ENCODE measurements at places on chromosomes 1 and 21.

- peak; percentile 25 for DNase-seq
These were observed 38.8 kb upstream of the HAO2 start for GRCh38 chr1:119329541-119330461.

DNA sequence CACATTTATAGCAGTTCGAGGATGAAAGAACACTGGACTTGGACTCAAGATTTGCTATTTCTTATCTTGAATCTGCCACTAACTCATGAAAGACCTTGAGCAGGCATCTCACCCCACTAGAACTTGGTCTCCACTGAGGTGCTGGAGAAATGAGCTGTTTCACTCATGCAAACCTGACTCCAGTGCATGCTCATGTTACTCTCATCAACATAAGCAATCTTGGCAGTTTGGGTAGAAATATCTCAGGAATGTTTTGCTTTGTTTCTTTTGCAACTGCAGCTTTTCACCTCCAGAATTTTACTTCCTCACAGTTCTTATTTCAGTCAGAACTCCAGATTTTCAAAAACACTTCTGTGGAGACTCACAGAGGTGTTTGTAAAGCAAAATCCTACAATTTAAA, 46.2 kb upstream of the DAB1 start:
- DNase-seq = peak; percentile 62

DNA sequence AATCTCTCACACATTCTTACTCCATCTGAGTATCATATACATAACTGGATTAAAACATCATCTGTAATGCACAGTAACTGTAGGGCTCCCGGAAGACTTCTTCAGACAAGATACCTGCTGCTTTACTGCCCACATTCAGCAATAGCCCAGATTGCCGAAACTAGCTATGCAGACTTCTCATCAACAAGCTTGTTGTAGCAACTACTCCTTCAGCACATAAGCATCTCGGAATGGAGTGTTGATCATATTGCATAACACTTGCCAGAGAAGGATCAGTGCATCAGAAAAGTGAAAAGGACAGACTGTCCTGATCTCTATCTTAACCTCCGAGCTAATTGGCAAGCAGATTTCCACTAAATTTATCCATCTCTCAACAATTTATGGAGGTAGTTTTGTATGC, 354.6 kb upstream of the C1orf87 start:
- no peak for DNase-seq

DNA sequence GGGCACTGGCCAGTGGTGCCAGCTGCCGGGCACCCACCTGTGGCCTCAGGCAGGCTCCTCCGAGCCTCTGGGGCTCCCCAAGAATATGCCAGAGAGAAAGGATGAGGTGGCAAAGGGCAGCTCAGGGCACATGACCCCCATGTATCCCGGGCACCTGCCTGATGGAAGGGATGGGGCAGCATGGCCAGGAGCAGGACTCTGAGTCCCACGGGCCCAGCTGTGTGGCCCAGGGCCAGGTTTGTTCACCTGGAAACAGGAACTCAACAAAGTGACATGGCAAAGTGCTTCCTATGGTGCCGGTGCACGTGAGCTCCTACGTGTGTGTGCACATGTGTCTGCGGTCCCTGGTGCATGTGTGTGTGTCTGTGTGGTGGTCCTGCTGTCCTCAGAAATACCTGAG, 9.5 kb upstream of the GPR153 start:
- no peak for DNase-seq

DNA sequence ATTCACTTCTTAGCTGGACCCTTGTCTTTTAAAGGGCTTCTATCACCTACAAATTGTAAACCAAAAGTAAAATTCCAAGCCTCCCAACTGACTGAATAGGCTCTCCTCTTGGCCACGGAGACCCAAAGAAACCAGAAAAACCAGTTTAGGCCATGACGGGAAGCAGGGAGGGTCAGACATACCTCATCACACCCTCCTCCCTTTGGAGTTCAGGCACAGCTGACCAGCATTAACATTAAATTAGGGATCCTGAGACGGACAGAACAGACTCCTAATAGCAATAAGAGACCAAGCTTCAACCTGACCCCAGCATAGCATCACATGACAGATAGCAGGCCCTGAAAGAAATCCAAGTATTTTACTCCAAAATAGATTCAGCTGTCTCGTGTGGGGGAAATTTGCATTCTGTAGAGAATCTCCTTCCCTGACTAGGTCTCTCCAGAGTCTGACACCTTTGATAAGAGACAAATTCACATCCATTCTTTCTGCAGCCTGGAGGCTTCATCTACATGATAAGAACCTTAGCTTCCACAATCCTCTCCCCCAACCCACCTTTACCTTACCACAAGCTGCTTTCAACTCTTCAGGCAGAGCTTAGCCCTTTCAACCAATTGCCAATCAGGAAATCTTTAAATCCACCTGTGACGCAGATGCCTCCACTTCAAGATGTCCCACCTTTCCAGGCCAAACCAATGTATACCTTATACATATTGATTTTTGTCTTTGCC, 177.1 kb upstream of the RAB4A start:
- DNase-seq = no peak

- no peak for DNase-seq
These were observed 18.4 kb upstream of the CASQ1 start for GRCh38 chr1:160171980-160172379.

GRCh38 chr1:222416001-222416791, 131.7 kb downstream of the HHIPL2 start:
- DNase-seq = peak; percentile 3

- DNase-seq = no peak
These were observed 235.2 kb downstream of the FGGY start for GRCh38 chr1:59532102-59532501.

DNA sequence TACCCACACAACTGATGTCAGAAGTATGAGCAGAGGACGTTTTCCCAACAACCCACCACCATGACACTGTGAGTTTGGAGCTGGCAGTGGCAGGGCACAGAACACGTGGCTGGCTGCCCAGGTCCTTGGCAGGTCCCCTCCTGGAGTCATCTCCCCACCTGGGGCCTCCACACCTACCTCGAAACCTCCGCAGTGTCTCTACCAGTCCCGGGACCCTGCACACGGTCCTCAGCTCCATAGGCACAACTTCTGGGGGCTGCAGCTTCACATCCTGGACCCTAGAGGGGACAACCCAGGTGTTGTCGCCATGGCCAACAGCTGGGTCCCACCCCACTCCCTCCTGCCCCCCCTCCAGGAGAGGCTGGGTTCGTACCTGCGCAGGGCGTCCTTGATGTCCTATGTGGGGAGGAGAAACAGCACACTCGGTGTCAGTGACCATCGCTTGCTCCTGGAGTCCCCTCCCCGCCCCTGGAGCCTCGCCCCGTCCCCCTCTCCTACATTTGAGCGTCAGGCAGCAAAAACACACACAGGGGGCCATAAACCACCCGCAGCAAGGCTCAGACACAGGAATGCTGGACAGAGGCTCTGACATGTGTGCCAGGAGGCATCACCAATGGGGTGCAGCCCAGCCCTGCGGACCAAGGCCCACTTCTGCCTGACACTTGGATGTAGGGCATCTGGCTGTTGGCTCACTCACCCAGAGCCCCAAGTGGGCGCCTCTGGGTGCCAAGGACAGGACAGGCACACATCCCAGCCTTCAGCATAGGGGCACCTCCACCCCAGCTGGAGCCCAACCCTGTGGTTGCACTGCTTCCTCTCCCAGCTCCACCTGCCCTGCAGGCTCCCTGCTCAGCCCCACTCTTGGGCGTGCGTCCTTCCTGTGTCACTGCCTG, 9.6 kb downstream of the TRIM11 start:
- no peak for DNase-seq

GRCh38 chr1:61341426-61341825, 259.1 kb downstream of the NFIA start:
- no peak for DNase-seq

DNA sequence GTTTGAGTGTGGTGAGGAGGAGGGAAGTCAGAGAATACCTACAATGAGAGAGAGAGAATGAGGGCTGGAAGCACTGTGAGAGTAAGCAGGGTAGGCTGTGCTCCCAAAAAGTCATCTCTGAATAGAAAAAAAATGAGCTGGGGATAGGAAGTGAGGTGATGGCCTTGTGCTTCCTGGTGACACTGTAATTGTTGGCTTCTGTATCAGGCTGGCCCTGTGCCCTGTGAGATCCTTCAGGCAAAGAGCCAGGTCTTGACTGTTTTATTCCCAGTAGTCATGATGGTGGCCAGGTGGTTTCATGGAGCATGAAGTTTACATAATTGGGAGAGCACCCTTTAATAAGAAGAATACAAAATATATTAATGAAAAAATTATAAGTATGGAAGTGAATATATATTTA, 20.4 kb upstream of the SPATA6 start:
- no peak for DNase-seq

DNA sequence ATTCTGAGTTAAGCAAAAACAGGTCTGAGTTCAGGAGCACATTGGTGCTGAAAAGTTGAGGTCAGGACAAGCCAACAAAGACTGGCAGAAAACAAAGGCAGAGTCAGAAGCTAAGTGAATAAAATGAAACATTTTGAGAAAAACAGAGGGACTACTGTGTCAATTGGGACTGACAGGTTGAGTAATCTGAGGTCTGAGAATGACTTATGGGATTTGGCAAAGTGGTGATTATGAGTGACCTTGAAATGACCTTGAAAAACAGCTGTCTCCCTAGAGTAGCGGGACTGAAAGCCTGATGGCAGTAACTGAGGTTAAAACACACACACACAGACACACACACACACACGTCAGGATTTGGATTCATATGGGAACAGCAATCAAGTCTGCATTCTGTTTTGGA, 8.8 kb upstream of the COG2 start:
- peak; percentile 3 for DNase-seq

- DNase-seq = peak; percentile 48
These were observed 22.2 kb downstream of the FMOD start for GRCh38 chr1:203328714-203329122.

DNA sequence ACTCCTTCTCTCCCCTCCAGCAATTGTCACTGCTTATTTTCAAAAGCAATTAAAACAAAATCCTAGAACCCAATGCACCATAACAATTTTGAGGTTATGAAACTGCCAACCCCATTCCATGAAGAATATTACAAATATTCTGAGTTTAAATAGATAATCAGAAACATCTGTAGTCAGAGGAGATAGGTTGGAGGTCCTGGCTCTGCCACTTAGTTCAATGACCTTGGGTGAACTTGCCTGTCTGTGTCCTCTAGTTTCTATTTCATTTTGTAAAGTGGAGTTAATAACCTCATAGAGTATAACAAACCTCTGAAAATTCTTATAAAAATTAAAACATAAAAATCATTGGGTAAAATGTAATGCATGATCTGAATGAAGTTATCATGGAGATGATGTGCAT, 164.6 kb downstream of the KCTD3 start:
- DNase-seq = no peak

- DNase-seq = no peak
These were observed 59.2 kb upstream of the SPAG17 start for GRCh38 chr1:118244194-118244593.

- peak; percentile 36 for DNase-seq
These were observed 14.8 kb upstream of the METTL18 start for GRCh38 chr1:169809370-169810095.

GRCh38 chr1:227411066-227411465, 92.8 kb upstream of the CDC42BPA start:
- no peak for DNase-seq

DNA sequence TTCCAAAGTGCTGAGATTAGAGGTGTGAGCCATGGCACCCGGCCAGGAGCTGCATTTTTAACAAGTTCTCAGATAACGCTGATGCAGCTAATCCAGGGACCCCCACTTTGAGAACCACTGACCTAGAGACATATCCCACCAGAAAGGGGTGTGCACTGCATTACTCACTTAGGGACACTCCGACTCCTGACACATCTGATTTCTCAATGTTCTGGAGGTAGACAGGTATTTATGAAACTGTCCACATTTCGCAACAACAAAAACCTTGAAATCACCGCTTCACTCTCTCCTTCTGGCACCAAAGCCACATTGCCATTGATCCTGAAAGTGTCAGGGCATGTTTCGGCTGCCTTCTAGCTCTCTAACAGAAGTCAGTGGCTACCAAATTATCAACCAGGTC, 23.2 kb upstream of the CAMTA1 start:
- no peak for DNase-seq

- DNase-seq = no peak
These were observed 90.6 kb upstream of the SIM2 start for GRCh38 chr21:36608041-36608896.

- no peak for DNase-seq
These were observed 119.5 kb downstream of the GLIS1 start for GRCh38 chr1:53619367-53620060.

DNA sequence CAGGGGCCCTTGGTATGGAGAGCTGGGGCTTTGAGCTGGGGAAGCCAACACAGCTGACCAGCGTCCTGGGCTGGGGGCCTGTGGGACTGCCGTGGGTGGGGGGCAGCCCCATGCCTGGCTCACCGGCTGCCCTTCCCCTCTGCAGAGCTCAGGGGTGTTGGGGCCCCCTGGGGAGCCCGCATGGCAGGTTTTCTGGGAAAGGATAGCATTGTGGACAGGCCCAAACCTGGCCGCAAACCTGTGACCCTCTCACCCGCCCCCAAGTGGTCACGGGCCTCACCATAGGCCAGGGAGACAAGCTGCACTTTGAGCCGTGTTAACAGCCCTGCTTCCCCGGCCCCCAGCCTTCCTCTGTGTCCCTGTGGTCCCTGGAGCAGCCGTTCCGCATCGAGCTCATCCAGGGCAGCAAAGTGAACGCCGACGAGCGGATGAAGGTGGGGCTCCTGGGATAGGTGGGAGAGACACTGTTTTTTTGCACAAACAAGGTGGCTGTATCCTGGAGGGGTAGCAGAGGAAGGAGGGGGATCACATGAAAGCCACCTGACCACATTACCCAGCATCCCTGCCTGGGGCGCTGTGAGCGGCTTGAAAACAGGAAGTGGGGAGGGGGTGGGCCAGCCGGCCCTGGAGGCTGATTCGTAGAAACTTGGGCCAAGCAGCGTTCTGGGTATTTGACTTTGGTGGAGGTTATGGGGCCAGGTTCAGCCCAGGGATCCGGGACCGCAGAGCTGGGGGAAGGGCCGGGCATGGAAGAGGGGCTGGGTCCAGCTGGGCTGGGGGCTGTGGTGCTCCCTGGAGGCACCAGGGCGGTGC, 65.9 kb downstream of the PIK3CD start:
- no peak for DNase-seq

DNA sequence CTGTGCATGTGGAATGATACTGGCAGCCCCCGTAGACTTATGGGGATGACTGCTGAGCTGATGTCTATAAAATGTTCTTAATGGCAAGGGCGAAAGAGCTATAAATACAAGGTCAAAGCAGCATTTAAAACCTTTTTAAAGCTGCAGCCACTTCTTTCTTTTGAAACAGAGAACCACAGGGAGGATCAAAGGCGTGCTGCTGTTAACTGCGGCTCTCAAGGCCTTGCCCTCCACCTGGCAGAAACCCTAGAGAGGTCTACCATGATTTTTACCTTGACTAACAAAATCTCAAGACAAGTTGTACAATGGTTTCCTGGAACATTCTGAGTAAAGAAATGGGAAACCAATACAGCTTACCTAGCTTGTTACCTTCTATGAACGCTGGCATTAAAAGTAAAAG, 89.7 kb downstream of the SLC45A1 start:
- no peak for DNase-seq

- DNase-seq = peak; percentile 80
These were observed 5.4 kb downstream of the CCDC190 start for GRCh38 chr1:162855461-162856150.

DNA sequence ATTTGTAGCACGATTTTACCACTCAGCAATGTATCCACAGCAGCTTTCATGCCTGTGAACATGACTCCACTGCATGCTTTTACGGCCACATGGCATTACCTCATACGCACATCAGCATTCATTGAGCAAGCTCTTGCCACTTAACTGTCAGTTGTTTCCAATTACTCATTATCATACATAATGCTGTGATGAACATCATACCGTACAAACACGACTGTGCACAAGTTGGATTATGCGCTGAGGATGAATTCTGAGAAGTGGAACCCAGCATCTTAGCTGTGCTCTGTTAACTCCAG, 9.6 kb downstream of the UMODL1 start:
- DNase-seq = no peak

Data from M059J (cell line).